ENCODE measurements at places on chromosomes 13 and 19.
A peak's percentile ranks its signal among the peaks of the same experiment; 100 is the strongest.

DNA sequence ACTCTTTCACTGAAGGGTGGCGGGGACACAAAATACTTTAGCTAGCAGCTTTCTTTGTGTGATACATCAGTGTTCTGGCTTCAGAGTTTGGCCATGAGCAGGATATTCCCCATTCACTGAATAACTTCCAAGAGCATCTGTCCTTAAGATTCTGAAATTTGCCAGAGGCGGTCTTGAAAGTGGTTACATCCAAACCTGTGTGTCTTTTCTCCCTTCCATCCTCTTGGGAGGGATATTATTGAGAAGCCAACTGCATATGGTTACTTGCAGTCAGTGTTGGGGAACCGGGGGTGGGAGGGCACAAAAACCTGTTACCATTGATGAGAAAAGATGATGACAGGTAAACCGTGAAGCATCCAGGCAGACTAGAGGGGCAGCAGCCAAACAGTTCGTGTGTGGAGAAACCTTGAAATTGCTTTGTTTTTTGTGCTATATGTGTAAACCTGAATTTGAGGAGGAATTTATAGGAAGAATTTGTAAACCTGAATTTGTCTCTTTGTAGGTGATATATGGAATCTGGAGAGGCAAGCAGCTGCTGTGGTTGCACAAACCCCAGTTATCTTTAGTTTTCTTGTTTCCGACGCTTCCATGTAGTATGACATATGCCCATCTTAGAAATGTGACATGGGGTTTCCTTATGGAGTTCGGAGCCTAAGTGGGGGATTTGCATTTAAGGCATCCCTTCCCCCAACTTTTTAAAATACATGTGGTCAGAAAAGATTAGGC is 104.8 kb downstream of the WDFY2 start:
- DNase-seq = no peak

DNA sequence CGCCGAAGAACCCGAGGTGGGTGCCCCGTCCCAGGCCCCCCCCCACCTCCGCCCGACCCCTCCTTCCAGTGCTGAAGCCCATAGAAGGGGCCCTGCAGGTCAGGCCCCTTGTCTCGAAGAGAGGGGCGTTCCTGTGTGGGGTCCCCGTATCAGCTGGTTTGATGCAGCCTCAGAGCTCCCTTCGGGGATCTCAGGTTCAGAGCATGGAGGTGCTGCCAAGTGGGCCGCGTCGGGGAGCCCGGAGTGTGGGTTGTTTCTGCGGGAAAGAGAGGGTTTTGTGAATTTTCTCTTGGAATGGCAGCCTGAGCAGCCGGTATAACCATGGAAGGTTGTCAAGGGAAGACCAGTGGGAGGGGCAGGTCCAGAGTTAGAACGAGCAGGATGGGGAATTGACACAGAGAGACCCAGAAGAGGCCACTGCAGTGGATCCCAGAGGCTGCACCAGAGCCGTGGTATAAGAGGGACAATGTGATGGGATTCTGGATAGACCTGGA is 384 bp downstream of the TRAPPC2B start:
- DNase-seq = no peak

DNA sequence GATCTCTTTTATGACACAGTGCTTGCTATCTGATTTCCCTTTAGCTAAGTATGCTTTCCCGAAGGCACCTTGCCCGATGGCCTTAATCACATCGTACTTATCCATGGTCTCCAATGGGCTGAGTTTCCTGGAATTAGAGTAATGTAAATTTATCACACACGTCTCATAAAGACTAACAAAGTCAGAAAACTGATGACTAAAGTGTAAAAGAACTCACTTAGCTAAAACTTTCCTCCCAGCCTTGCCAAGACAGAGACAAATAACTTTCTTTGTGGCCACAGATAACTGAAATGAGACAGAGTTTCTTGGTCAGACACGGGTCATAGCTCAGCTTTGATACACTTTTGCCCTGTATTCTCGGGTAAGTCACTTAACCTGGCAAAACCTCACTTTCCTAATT is 1.5 kb downstream of the NEK5 start:
- DNase-seq = no peak

- no peak for DNase-seq
Measured at GRCh38 chr19:35133826-35134225, 1.0 kb downstream of the LGI4 start.

DNA sequence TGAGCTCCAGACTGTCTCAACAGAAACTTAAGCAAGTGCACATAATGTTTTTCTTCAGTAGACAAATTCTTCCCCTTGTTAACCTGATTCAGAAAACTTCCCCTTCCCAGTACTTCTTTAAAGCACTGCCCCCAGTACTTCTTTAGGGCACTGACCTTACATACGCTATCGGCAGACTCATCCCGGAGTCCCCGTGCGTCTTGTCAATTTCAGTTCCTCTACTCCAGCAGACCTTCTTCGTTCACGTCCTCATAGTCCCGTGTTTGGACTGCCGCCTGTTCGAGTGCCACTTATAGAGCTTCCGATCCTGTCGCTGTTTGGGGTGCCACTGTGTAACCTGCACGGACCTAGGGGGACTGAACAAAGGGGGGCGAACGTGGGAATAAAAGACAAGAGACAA is 29.0 kb downstream of the ZNF627 start:
- no peak for DNase-seq

GRCh38 chr13:23547000-23547590 is 23.1 kb upstream of the TNFRSF19 start:
- peak; percentile 28 for DNase-seq

GRCh38 chr13:100673376-100673712 is 1.3 kb downstream of the TMTC4 start:
- DNase-seq = no peak

DNA sequence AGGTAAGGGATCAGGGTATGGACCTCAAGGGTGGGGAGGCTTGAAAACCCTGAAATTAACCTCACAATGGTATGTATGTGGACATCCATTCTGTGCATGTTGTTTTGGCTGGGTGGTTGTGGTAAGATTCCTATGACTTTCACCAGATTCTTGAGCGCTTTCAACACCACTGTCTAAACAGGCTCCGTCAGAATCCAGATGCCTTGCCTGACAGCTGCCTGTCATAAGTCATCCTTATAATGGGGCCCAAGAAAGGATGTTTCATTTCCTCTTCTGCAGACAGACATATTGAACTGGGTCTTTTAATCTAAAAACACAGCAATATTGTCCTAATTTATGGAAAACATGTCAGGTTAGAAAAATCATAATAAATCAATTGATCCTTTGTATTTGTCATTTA is 41.3 kb downstream of the ALOX5AP start:
- DNase-seq = no peak

GRCh38 chr19:8611877-8612806 is 1.6 kb upstream of the ADAMTS10 start:
- no peak for DNase-seq

DNA sequence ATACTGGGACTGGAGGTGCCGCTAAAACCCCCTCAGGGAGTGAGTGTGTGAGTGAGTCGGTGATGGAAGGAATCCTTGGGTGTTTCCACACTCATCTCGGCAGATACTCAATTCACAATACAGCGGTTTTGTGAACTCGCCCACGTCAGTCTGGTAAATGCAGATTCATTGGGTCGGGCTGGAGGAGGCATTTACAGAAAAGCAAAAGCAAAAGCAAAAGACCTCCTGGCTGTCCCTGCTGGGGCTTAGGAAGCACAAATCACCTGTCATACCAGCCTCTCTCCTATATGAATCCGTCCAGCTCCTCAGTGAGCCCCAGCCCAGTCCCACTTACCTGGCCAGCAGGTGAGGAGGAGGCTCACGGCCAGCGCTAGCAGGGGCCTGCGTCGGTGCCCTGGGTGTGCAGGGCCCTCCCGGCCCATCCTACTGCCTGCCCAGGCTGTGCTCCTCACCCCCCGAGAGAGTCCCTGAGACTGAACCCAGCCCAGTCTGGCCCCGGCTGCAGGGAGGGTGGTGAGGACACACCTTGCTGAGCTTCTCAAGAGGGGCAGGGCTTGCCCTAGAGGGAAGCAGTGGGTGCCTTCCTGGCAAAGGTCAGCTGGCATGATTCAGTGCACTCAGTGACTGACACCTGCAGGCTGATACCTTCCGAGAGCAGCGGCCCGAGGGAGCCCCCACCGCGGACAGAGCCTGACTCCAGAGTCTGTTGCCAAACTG is at the start of gene MUC16:
MUC16 (minus strand) TSS at position 475 of the 717 bp plus-strand sequence.
- DNase-seq = no peak

DNA sequence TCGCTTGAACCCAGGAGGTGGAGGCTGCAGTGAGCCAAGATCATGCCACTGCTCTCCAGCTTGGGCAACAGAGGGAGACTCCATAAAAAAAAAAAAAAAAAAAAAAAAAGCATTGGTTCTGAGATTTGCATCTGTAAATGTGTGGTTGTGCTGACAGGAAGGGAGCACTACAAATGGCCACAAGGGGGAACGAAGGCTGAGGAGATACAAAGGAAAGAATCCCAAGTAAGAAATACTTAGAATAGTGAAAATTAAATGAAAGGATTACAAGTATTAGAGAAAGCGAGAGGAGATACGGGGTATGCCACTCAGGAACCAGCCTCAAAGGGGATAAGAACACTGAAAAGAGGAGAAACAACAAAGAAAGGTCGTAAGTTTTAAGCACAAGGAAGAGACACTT is 284.9 kb downstream of the KLF12 start:
- no peak for DNase-seq

DNA sequence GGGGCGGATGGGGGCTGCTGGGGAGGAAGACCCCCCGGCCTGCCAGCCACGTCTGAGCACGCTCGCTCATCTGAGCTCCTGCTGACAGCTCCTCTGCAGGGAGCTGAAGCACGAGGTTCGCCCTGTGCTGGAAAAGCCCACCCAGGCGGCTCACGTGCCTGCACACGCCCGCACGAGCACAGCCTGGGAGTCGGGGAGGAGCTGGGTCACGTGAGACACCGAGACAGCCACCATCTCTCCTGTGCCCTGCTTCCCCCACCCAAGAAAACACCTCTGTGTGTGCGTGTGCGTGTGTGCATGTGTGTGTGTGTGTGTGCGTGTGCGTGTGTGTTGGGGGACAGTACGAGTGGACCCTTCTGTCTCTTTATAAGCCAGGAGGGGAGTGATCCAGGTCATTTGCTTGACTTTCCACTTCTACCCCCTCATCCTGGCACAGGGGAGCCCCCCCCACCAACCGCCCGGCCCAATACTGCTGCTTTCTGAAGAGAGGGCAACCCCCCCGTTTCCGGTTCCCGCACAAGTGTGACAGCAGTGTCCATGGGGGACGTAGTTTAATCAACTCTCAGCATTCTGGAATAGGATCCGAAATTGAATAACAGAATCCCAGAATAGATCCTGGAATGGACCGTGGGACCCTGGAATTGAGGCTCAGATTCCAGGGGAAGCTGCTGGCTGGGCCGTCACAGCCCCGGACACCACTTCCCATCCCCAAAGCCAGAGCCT is 42.5 kb downstream of the CELF5 start:
- DNase-seq = no peak

DNA sequence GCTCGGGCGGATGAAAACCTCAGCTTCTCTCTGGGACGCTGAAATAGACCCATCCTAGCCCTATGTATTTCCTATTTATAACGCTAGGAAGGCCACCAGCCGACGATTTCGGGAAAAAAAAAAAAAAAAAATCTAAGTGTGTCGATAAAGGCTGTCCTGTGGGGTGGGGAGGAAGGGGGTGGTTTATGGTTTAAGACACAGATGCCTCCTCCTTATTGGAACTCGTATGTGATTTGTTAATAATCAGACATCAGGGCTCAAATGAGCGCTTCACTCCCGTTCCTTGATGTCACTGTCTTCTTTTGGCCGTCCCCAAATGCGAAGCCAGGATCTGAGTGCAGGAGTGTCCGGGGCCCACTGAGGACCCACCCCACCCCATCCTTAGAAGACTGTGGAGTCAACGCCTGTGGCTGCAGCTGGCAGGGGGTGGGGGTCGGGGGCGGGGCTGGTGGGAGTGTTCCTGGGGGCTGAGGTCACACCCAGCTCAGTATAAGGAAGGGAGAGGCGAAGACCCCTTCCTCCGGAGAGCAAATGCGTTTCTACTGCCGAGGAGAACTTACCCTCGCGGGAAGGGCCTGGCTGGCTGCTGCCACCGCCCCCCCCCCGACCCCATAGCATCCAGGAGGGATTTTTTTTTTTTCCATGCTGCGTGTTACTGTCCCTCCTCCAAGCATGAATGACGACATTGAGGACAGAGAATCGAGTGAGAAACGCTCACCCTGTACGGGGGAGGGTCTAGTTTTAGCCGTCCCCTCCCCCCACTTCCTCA is 971 bp downstream of the ATCAY start:
- DNase-seq = no peak

- DNase-seq = no peak
Measured at GRCh38 chr13:98055623-98056022, 87.3 kb upstream of the FARP1 start.

GRCh38 chr19:31448221-31448657 is 99.0 kb upstream of the TSHZ3 start:
- no peak for DNase-seq

- DNase-seq = no peak
Measured at GRCh38 chr19:16148443-16149229, 5.2 kb downstream of the HSH2D start.

GRCh38 chr19:46974181-46974580 is 45.5 kb upstream of the NPAS1 start:
- no peak for DNase-seq

GRCh38 chr13:43100667-43101066 is 77.3 kb downstream of the DNAJC15 start:
- DNase-seq = no peak
